ENCODE measurements at places on chromosomes 7 and 10. TPM values are rescaled to one million over a fixed set of nuclear protein-coding genes. Genes with fewer than 3 reads are reported as not detected.
A peak's percentile ranks its signal among the peaks of the same experiment; 100 is the strongest.

GRCh38 chr10:47321521-47322195, 596 bp upstream of the GDF2 start:
- H3K27me3 ChIP-seq = peaks cover 2% of the 10 kb centered on the region
- H3K36me3 ChIP-seq = no peaks in the 10 kb centered on the region
- H3K4me1 ChIP-seq = no peaks in the 10 kb centered on the region
- no peak overlapping the region for H3K27ac ChIP-seq

DNA sequence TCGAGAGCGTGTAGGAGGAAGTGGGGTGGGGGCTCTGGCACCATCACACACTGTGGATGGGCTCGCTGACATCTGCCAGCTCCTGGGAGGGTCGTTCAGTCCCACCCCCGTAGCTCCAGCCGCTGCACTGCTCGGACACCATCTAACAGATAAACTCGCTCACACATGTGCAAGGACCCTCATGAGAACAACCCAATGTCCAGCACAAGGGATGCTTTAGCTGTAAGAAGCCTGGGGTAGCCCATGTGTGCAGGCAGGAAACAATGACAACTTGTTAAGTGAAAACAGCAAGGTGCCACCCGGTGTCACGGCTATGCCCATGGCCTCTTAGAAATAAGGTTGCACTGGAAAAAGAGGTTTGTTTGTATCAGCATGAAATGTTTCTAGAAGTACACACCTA, 14.1 kb downstream of the OGDHL start:
- no peak overlapping the region for H3K4me3 ChIP-seq
- no peak overlapping the region for H3K27ac ChIP-seq
- H3K4me1 ChIP-seq = no peaks in the 10 kb centered on the region
- no peaks in the 10 kb centered on the region for H3K36me3 ChIP-seq

- DNase-seq = no peak
- H3K27me3 ChIP-seq = no peaks in the 10 kb centered on the region
- H3K36me3 ChIP-seq = no peaks in the 10 kb centered on the region
- no peak overlapping the region for H3K27ac ChIP-seq
- H3K4me1 ChIP-seq = no peaks in the 10 kb centered on the region
Measured at GRCh38 chr10:76675951-76676587, 961.5 kb downstream of the KCNMA1 start.

DNA sequence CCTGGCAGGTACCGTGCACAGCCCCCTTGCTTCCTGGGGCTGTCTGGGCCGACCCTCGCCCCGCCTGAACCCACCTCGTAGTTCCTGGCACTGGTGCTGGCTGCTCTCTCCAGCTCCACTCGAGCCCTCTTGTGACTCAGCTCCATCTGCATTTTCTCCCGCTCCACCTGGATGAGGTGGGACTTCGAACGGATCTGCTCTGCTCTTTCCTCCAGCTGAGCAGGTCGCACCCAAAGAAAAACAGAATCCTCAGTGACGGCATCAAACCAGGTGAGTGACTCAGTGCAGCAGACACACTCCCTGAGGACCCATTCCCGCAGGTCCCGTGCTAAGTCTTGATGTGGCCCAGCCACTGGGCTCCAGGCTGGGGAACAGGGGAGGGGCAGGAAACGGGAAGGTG, 7.4 kb downstream of the MAD1L1 start:
- no peak overlapping the region for H3K27ac ChIP-seq
- DNase-seq = no peak
- peaks cover 37% of the 10 kb centered on the region for H3K36me3 ChIP-seq
- no peak overlapping the region for H3K4me3 ChIP-seq
- H3K4me1 ChIP-seq = peaks cover 9% of the 10 kb centered on the region

- H3K36me3 ChIP-seq = peaks cover 7% of the 10 kb centered on the region
- DNase-seq = no peak
- no peaks in the 10 kb centered on the region for H3K4me1 ChIP-seq
- H3K27me3 ChIP-seq = peaks cover 13% of the 10 kb centered on the region
Measured at GRCh38 chr7:149467321-149467859, 6.5 kb upstream of the ZNF777 start.

DNA sequence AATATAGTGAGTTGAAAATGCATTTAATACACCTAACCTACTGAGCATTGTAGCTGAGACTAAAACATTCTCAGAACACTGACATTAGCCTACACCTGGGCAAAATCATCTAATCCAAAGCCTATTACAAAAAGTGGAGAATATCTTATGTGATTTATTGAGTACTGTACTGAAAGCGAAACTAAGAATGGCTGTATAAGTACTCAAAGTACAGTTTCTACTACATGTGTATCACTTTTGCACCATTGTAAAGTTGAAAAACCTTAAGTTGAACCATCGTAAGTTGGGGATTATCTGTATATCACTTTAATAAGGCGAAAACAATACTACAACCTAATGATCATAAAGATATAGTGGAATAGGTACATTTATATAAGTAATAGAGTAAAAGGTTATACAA, 45.4 kb upstream of the GRB10 start:
- H3K4me3 ChIP-seq = no peak overlapping the region
- H3K27ac ChIP-seq = no peak overlapping the region
- no peak for DNase-seq
- peaks cover 6% of the 10 kb centered on the region for H3K36me3 ChIP-seq

GRCh38 chr7:28178599-28178998, 2.0 kb downstream of the JAZF1 start:
- no peak for DNase-seq
- peaks cover 6% of the 10 kb centered on the region for H3K36me3 ChIP-seq
- peak overlapping the region; percentile 63 for H3K4me3 ChIP-seq
- H3K27ac ChIP-seq = peak overlapping the region; percentile 45
- H3K4me1 ChIP-seq = peaks cover 14% of the 10 kb centered on the region

GRCh38 chr10:112140110-112140970, 43.2 kb downstream of the GPAM start:
- H3K4me3 ChIP-seq = no peak overlapping the region
- peaks cover 1% of the 10 kb centered on the region for H3K27me3 ChIP-seq
- H3K36me3 ChIP-seq = no peaks in the 10 kb centered on the region
- H3K27ac ChIP-seq = no peak overlapping the region

DNA sequence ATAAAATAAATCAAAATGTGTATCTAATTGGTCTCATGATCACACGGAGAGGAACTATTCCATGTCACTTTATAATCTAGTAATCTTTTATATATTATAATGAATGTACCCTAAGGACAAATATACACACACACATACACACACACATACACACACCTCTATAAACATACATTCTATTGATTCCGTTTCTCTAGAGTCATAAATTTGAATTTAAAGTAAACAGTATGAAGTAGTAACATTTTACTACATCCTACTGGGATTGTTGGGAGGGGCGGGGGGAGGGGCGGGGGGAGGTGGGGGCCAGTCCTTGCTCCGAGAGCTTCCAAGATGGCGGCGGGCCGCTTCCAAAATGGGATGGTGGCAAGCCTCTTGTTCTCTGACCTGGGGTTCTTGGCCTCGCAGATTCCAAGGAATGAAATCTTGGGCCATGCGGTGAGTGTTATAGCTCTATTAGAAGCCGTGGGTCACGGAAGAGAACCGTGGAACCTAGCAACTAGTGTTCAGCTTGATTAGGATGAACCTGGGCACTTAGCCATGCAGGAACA, 143.2 kb downstream of the REEP3 start:
- DNase-seq = no peak
- no peaks in the 10 kb centered on the region for H3K36me3 ChIP-seq
- no peaks in the 10 kb centered on the region for H3K27me3 ChIP-seq
- no peak overlapping the region for H3K4me3 ChIP-seq
- no peaks in the 10 kb centered on the region for H3K4me1 ChIP-seq
- H3K27ac ChIP-seq = no peak overlapping the region

UTF1 gene
- not detected for total RNA-seq

FAM131B gene
- total RNA-seq = 1.2 TPM
